ENCODE measurements at places on chromosomes 3 and 15. TPM values are rescaled to one million over a fixed set of nuclear protein-coding genes. Genes with fewer than 3 reads are reported as not detected.

The CP gene
- not detected for total RNA-seq

The MYRIP gene
- total RNA-seq: not detected

The WDR93 gene
- total RNA-seq: not detected

The ZNF770 gene
- 73.2 TPM for total RNA-seq

The TMC3 gene
- not detected for total RNA-seq

The GP5 gene
- 0.80 TPM for total RNA-seq

The MAP2K1 gene
- total RNA-seq: 108 TPM

The CYP8B1 gene
- not detected for total RNA-seq

The GPR160 gene
- total RNA-seq: 9.6 TPM

The DLL4 gene
- total RNA-seq: not detected

The LRRC31 gene
- total RNA-seq: not detected

The ARHGAP31 gene
- total RNA-seq: 9.7 TPM

The RTP1 gene
- total RNA-seq: not detected

The MYL3 gene
- total RNA-seq: not detected

Data from activated naive CD8-positive, alpha-beta T cell treated with anti-CD3 and anti-CD28 coated beads for 36 hours (primary cell).